ENCODE measurements at places on chromosomes 13 and 19.

- peak; percentile 61 for DNase-seq
Measured at GRCh38 chr13:99380921-99381645, 73.9 kb upstream of the GPR183 start.

DNA sequence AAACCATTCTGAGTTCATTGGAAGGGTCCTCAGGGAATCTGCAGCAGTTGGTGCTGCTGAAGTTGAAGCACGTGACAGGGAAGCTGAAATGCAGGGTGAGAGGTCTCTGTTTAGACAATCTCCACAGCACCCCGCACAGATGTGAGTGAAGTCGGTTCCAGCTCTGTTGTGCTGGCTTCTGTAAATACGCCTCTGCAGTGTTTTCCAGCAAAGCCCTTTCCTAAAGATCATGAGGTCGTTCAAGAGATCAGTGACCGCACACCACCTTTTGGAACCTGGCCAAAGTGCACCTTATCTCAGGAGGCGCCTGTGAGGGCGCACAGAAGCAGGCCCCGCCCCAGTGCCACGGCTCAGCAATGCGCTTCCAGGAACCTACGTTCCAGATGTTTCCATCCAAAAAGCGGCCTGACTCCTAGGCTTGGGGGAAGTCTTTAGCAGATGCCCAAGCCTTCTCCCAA, 10.8 kb downstream of the CUL4A start:
- DNase-seq: no peak

DNA sequence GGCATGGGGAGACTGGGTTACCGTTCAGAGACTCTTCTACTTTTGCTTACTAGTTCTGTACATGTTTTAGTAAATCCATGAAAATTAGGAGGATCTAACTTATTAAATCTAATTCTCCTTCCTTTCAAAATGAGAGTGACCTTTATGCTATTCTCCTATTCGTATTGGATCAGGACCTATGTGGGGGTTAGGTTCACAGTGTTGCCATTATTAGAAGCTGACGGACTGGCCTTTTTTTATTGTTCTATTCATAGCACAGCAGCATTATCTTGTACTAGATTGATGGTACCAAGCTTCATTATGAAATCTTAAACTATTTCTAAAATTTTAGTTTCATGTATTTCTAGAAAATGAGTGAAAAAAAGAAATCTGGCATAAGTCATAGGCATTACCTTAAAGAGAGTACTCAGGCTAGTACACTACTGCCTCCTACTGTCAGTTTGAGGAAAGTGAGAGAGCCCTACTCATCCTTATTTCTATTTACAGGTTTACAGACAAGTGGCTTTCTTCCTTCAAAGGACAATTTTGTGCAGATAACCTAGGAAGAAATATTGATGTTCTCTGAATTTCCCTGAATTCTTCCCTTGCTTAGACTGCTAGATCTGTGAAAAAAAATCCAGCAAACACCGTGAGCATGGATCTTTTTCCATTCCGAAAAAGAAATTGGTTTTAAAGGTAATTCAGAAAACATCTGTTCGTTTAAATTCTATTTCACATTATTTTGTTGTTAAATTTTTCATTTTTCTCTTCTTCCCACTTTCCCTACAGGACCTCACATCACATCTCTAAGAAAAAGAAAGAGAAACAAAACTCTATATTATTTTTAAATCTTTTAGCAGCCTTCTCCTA, 485.5 kb downstream of the DIAPH3 start:
- DNase-seq: no peak

GRCh38 chr19:18967358-18968146, 26.5 kb upstream of the HOMER3 start:
- DNase-seq: no peak

Data from activated T-cell treated with anti-CD3 and anti-CD28 coated beads, Interleukin-2, amount 50 U/mL, for 1 hour (primary cell).